Naive thymus-derived CD8-positive, alpha-beta T cell (primary cell): ENCODE measurements at places on chromosomes 4 and X. TPM values are rescaled to one million over a fixed set of nuclear protein-coding genes. Genes with fewer than 3 reads are reported as not detected.

Gene AKAP14
- not detected for total RNA-seq

DNA sequence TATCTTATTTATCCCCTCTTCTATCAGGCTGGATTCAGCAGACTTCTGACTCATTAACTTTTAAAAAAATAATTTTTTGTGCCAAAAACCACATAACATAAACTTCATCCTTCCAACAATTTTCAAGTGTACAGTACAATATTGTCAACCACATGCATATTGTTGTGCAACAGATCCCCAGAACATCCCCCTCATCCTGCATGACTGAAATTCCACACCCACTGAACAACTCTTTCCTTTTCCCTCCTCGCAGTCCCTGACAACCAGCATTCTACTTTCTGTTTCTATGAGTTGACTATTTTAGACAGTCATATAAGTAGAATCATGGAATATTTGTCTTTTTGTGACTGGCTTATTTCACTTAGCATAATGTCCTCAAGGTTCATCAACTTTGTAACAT is 2.2 kb upstream of the MID2 start:
- DNase-seq = no peak

DNA sequence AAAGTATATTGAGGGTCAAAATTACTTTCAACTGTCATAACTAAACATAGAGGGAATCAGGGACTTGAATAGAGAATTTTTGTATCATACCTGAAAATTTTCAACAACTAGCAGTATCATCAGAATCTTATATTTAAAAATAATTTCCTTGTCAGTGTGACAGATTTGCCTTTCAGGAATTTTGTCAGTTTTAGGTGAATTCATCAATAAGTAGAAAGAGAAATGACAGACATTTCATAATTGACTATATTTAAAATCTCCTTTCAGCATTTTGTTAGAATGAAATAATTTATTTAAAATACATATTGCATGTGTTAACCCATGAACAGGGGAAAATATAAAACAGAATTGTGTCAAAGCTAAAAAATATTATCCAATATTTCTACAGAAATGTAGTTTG is 8.6 kb upstream of the PDCL2 start:
- DNase-seq = no peak

Gene SRPX
- not detected for total RNA-seq

Gene SCML2
- 2.1 TPM for total RNA-seq

GRCh38 chr4:145552181-145552822 is 66.9 kb upstream of the MMAA start:
- DNase-seq = no peak

Gene TMPRSS11E
- not detected for total RNA-seq

Gene USP38
- total RNA-seq = 23.4 TPM

Gene LUZP4
- not detected for total RNA-seq
